ENCODE measurements at places on chromosomes 7 and 10.

- DNase-seq, result no peak
Measured at GRCh38 chr10:116385994-116386809, 41.4 kb upstream of the PNLIPRP3 start.

GRCh38 chr10:78411716-78412115 is 378.1 kb downstream of the RPS24 start:
- DNase-seq, result no peak

DNA sequence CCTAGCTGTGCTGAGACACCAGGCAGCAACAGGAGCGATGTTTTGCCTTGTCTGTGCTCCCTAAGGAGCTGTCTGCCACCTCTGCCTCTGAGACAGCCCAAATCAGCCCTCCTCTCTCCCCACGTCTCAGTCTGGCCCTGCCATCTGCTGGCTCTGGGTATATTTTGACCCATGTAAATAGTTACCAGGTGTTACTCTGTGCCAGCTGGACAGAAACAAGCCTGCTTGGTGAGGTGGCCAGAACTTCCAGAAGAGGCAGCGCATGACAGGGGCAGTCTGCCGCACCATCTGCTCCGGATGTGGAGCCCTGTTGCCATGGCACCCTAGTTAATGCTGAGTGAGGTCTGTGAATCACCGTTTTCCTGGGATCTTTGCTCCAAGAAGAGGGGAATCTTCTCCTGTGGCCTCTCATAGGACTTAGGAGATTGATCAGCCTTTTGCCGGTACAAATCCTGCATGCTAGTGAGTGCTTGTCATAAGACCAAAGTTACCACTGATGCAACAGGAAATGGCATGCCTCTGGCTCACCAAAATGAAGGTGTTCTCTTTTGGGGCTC is 31.8 kb downstream of the GSTO2 start:
- DNase-seq, result no peak

GRCh38 chr7:134954197-134955082 is 31.9 kb upstream of the AGBL3 start:
- no peak for DNase-seq

DNA sequence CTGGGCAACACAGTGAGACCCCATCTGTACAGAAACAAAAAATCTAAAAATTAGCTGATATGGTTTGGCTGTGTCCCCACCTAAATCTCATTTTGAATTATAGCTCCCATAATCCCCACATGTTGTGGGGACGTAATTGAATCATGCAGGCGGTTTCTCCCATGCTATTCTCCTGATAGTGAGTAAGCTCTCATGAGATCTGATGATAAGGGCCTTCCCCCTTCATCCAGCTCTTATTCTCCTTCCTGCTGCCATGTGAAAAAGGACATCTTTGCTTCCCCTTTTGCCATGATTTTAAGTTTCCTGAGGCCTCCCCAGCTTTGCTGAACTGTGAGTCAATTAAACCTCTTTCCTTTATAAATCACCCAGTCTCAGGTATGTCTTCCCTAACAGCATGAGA is 136.5 kb downstream of the SFMBT2 start:
- no peak for DNase-seq

GRCh38 chr10:22461891-22462290 is 116.6 kb downstream of the SPAG6 start:
- no peak for DNase-seq

DNA sequence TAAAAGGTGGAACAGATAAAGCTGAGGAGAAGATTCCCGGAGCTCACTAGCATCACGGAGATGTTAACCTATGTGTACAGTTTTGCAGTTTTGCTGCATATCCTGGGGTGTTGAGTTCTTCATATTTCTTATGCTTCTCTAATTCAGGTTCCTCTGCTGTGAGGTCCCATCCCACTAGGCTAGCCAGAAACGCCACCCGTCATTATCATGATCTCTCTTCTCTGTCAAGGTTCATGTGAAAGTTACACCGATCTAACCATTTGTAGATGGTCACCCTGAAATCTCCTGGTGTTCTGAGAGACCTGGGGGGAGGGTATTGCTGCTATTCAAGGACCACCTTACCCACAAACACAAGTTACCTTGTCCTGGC is 136.3 kb downstream of the CCDC71L start:
- DNase-seq, result no peak

DNA sequence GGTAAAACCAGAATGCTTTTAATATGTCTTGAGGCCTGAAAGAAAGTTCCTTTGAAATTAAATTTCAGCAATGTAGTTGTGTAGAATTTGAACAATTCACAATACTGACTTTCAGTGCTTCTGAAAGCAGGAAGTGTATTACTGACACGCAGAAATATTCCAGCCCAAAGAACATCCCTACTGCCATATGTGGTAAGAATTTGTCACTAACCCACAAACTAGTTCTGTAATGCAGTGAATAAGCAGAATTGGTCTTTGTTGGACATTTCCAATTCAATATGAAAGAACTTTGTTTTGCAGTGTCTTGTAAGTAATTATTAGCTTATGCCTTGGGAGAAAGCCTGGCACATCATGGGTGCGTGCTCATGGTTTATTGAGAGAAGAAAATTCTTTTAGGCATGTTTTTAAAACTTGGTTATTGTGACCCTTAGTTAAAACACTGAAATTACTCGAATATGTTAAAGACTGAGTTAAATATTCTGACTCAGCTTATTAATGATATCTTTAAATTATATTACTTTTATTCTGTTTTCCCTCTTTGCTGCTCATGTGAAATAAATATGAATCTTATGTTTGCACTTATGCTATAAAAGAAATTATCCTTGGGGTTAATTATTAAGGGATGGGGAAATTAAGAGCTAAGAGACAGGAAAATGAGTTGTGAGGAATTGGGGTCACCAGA is 33.4 kb downstream of the PTPN12 start:
- no peak for DNase-seq

DNA sequence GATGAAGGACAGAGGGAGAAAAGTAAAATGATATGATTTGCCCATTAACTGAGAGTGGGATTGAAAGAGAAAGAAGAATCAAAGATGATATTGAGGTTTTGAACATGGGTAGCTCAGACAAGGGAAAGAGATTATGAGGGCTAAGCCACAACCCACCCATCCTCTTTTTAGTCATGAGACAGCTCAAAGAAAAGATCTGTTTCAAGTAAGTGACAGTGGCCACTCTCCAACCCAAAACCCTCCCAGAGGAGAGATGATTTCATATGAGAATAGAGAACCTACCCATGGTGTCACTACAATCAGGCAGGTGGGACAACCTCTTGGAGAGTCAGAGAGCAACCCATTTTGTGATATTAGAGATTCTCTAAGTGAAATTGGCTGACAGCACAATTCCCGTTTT is 32.2 kb downstream of the PLXNA4 start:
- no peak for DNase-seq

All from GM12891 (cell line).